Jurkat, Clone E6-1 (cell line): ENCODE measurements at places on chromosomes 12 and 14.

DNA sequence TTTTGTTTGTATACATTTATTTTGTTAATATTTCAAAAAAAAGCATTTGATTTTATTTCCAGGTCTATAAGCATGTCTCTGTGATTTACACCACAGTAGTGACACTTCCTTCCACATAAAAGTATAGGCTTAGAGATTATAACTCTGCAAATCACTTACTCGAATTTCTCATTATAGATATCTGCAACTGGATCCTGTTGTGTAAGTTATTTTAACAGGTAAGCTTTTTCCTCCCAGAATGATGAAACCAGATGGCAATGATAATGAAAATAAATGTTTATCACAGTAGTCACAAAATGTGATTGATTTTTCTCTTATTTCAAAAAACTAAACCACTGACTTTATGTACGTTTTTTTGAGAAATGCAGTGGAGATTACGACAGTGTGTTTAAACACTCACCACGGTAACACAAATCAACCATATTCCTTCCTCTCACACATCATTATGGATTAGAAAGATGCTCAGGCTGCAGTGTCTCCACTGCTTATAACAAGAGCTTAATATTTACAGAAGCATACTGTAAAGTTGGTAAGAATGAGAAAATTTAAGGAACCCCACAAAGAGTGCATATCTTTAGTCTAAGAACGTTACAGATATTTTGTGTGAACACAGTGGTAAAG lies 194.6 kb downstream of the ATXN7L3B start:
- DNase-seq = no peak

- no peak for DNase-seq
These were observed 44.3 kb downstream of the SCN8A start for GRCh38 chr12:51635346-51635745.

DNA sequence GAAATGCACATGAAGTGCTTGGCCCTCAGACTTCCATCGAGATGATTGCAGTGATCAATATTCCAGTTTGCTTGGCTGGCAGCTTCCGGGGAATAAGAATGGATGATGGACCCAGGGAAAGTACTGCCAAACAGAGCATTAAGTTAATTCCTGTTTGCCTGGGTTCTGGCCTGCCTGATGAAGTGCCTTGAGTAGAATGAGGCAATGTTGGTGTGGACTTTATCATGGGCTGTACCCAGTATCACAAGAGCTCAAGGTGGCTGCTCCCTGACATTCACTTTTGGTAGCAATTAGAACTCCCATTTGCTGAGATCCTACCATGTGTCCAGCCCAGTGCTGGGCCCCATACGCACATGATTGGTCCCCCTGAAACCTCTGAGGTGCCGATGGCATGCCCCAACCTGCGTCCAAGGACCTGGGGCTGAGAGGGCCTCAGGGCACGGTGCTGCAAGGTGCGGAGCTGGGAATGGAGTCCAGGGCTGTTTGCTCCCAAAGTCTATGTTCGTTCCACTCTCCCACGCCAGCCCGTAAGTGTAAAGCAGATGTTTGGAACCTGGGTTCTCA lies 80.7 kb downstream of the SLC25A47 start:
- DNase-seq = no peak

DNA sequence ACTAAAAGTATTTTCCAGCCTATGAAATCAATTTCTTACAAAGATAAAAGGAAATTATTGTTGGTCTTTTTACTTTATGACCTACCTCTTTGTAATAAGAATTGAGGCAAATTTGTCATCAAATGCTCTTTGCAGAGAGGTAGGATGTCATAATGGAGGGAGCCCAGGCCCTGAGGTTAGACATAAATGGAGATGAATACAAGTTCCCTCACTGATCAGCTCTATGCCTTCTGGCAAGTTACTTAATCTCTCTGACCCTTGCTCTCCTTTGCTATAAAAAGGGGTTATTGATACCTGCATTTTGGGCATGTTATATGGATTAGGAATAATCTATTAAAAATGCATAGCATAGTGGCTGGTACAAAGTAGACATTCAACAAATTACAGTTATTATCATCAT lies 146.9 kb upstream of the KRR1 start:
- no peak for DNase-seq

DNA sequence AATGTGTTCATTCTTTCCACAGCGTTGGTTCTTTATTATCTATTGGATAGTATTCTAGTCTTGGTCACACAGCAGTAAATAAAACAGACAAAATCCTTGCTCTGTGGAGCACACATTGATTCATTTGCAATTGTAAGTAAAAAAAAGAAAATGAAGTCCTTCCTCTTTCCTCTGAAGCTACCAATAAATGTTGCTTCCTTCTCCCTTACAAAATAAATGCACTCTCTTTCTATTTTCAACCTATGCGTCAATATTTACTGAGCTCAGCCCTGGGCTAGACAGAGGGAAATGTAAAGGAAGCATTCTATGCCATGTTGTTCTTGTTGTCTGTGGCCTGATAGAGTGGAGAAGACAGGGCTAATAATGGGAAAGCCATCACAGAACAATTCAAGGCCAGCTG lies 2.9 kb downstream of the ABHD12B start:
- DNase-seq = no peak

DNA sequence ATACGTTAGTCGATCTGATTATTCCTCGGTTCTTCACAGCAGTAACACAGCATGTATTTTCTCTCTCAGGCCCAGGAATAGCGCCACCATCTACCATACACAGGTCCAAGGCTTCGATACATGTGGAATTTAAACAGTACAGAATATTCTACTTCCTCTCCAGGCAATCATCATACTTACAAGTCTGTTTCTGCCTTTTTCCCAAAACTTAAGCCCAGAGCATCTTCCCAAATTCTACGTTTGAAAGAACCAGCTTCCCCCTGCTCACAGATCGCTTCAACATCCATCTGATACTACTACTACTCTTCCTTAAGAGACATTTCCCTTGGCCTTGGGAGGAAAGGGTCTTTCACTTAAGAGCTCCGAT lies 626 bp downstream of the TXNDC16 start:
- no peak for DNase-seq

DNA sequence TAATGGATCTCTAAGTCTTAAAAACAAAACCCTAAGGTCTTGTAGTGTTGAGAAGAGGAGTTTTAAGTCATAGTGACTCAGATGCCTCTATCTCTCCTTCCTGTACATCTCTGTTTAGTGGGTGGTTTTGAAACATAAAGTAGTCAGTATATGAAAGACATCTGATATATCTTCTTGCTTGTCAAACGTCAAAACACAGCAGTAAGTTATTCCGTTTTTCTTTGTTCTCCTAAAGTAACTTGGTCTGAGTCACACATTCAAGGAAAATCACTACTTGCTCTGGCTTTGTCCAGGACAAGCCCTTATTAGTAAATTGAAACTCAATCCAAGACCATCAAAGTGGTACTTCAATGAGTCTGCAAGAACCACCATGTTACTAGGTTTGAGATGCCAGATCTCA lies 1172.5 kb downstream of the BCL11B start:
- DNase-seq = no peak

GRCh38 chr12:63038713-63039100 lies 103.8 kb upstream of the PPM1H start:
- no peak for DNase-seq

DNA sequence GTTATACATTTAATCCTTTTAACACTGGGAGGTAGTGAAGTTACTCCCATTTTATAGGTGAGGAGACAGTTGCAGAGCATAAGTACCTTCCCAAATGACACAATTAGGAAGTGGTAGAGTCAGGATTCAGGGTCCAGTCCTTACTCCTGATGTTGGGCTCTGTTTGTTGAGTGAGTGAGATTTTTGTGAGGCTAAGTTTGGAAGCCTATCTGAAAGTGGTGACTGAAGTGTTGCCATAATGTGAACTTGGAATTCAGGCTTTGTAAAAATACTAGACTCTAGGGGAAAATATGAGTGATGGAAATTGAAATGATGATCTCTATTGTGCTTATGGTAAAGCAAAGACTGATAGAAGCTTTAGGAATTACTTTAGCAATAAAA lies 2.2 kb downstream of the NUDT4 start:
- DNase-seq = no peak

- peak; percentile 47 for DNase-seq
These were observed 210.8 kb upstream of the BTG1 start for GRCh38 chr12:92356425-92356824.

GRCh38 chr14:37061697-37062096 lies 110.7 kb downstream of the SLC25A21 start:
- DNase-seq = no peak

GRCh38 chr12:116525418-116526001 lies 33.7 kb upstream of the MAP1LC3B2 start:
- DNase-seq = no peak

GRCh38 chr14:83798421-83798820 lies 1731.5 kb upstream of the FLRT2 start:
- no peak for DNase-seq

GRCh38 chr12:18899678-18900317 lies 161.9 kb downstream of the CAPZA3 start:
- DNase-seq = no peak

DNA sequence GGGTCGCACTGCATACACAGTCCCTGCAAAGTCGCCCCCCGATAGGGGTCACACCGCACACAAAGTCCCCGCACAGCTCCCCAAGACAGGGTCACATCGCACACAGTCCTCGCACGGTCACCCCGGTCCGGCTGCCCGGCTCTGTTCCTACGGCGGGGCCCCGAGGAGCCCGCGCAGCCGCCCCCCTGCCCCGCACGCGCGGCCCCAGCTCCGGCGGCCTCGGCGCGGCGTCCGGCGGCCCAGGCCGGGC lies 300 bp downstream of the SSH1 start:
- no peak for DNase-seq

- peak; percentile 8 for DNase-seq
These were observed 767 bp upstream of the CCNT1 start for GRCh38 chr12:48717252-48717695.

- DNase-seq = no peak
These were observed 10.5 kb upstream of the SRRM4 start for GRCh38 chr12:118970856-118971255.
